ENCODE measurements at places on chromosomes 7 and 10.

DNA sequence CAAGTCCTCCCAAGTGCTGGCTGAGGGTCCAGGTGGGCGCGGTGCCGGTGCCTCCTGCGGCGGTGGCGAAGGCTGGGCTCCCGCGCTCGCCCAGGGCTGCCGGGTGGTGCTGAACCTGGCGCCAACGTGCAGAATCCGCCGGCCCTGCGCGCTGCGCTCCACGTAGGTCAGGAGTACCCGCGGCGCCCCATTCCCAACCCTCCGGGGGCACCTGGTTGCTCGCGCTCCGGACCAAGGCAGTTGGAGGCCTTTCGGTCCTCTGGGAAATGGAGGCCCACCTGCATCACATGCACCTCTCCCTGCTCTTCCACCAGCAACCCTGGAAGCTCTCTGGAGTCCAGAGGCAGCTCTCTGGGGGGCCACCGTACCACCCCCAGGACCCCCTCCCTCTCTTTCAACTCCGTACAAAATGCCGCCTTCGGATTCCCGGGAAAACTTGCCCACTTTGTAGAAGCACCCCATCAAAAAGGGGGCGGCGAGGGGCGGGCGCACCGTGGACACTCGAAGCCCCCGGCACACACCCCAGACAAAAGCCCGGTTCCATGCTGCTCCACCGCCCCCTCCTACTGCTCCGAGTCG is 745 bp downstream of the SLC16A9 start:
- no peak for DNase-seq

GRCh38 chr7:24123076-24123475 is 160.9 kb upstream of the NPY start:
- no peak for DNase-seq

DNA sequence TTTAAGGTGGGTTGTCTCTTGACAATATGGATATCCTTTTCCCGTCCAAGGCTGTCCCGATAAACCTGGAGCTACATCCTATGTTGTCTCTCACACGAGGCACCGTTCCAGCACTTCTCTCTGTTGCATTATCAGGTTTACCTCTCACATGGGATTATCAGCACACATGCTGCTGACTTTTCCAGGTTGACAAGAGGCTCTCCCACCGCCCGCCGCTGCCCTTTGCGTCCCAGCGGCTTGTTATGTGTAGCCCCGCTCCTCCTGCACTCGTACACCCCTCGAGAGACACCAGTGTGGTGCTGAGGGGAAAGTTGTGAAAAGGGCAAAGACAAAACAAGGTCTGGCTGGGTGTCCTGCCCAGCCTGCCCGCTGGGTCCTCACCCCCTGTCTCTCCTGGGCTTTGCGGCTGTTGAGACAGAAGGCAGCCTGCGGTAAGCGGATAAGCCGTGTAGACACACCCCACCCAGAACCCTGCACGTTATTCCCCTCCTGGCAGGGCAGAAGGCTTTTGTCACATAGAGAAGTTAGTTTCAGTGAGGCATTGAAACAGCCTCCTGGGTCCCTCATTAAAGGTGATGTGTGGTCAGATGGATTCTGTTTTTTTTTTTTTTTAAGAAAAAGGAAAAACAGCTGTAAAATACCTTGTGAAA is 38.7 kb downstream of the UBE3C start:
- no peak for DNase-seq

DNA sequence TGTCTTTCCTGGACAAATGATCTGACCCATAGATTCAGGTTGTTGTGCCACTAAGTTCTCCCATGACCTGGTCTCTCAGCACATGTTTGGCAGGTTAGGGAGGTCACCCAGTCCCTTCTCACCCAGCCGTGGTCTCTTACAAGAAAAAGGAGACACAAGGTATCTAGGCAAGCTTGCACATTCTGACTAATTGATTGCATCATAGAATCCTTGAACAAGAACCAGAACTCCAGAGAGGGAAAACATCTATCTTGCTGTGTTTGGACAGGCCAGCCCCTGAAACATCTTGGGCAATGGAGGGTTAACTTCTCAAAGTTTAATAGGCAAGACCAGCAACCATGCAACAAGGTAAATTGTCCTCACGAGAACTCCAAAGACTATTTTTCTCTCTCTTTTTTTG is 8.5 kb upstream of the HK1 start:
- no peak for DNase-seq

DNA sequence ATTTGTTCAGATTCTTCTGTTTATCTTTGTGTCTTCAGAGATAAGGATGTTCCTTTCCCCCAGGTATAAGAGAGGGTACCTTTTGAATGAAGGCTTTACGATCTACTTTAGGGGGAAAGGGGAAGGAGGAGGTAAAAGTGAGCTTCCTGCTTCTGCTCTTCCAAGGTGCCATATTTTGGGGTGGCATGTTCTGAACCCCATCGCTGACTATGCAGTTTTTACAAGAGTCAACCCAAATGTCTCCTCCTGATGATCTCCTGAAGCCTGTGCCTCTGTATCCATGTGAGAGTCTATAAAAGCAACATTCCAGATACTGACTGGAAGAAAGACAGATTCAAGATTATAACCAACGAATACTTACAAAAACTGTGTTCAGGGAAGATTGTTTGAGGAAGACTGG is 102.5 kb downstream of the ZNF277 start:
- no peak for DNase-seq

All from anterior cingulate cortex (tissue), 58 donors.